ENCODE measurements at places on chromosomes 6 and 20.

- DNase-seq = no peak
These were observed 50.5 kb upstream of the GCM1 start for GRCh38 chr6:53199156-53199555.

GRCh38 chr6:7505189-7505699 is 36.2 kb upstream of the DSP start:
- DNase-seq = peak; percentile 56

DNA sequence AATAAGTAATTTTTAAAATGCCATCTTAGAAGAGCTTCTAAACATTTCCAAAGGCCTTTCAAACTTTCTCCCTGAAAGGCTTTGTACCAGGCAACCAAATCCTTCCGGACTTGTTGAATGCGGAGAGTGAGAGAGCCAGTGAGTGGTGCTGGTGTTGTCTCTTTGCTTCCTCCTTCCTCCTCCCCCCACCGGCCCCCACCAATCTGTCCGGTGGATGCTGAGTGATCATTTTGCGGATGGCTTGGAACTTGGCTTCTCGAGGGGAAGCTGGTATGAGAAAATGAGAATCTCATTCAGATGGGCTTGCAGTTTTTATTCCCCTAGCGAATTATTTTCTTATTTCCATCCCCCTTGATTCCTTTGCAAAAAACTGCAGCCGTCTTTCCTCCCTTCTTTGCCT is 97.3 kb downstream of the ANKRD60 start:
- no peak for DNase-seq

- DNase-seq = no peak
These were observed 26.7 kb downstream of the ZNF337 start for GRCh38 chr20:25669826-25670422.

DNA sequence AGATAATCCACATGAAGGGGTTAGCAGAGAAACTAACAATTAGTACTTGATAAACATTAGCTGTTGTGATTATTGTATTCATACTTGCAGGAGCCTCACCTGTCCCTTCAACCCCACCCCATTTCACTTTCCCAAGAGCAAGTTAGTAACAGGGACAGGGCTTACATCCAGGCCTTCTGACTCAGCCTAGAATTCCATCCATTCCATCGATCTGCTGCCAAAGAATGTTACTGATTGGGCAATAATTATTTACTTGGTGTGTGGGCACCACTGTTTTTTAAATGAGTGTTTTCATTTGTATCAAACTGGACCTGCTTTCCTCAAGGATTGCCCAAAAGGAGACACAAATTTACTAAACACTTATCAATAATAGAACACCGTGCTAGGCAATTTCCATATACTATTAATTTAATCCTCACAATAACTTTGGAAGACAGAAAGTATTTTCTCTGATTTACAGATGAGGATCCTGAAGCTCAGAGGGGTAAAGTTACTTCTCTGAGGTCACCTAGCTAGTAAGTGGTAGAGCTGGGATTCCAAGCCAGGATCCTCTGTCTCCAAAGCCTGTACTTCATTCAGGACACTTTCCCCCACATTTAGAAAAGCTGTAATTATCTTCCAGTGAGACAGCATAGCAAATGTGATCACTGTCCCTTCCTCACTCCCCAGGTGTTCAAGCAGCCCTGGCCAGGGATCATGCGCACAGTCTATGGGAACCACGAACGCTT is 32.8 kb downstream of the GSS start:
- no peak for DNase-seq

DNA sequence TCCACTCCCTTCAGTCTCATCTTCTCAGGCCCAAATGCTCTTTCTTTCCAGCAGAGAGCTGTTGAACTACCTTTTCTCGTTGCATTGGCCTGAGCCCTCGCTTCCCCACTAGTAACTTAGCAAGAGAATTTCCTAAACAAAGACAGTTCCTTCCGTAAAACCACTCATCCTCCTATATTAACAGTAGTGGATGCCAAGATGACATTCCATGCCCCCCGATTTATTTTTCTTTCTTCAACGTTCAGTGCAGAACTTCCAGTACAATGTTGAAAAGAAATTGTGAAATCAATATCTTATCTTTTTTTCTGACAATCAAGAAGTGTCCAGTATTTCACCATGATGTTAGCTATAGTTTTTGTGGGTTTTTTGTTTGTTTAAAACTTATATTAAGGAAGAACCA is 45.8 kb downstream of the SOX4 start:
- no peak for DNase-seq

DNA sequence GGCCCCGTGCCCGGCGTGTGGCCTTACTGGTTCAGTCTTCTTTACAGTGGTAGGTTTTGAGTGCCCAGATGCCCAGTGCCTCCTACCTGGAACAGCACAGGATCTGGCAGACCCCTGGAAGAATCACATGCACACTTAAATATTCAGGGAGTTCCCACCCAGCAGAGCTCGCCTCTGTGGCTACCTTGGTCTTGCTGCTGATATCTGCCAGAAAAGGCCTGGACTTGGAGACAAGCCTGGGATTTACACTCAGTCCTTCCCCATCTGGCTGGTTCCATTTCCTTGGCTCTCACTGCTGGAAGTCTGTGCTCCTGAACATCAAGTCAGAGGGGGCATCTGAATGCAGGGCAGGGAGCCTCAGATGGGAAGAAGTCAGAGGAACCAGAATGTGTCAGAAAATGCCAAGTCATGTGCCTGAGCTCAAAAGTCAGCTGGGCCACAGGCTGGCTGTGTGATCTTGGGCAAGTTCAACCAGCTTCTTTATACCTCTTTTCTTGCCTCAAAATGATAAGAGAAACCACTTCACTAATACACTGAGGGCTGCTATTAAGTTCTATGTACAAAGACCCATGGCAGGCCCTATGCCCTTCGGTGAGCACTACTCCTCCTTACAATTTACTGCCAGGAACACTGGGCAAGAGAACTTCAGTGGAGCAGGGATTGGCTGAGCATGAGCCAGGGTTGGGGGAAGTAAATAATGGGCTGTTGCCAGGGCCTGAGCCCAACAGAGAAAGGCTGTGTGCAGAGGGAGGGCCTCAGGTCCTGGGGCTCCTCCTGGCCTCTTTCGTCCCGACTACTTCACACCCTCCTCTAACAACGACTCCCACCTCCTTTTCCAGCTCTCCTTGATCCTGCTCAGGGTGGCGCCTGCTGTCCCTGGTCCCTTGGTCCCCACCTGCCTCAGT is 158.1 kb upstream of the PROKR2 start:
- DNase-seq = no peak

- no peak for DNase-seq
These were observed 193.8 kb downstream of the DHX35 start for GRCh38 chr20:39155971-39156370.

DNA sequence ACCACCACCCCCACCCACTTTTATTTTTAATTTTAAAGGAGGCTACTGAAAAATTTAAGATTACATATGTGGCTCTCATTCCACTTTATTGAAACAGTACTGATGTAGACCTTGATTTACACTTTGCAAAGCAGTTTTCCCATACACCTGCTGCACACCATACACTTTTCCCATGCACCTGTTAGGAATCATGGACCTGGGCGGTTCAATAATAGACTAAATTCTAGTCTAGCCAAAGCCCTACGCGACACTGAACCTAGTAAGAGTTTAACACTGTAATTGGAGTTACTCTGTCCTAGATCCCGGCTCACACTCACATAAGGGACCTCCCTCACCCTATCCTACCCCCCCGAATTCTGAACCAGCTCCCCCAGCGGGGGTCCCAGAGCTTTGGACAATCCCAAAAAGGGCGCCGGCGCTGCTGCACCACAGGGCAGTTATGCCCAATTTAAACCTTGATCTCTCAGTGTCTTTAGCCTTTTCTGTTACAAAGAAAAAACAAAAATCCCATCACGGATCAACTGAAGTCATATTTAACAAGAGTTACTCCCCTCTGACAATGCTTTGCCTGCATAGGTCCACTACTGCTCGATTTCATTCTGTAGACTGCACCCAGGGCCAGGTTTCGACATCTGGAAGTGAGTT is 2.4 kb upstream of the GCLC start:
- peak; percentile 5 for DNase-seq

GRCh38 chr20:12984863-12985262 is 23.9 kb upstream of the SPTLC3 start:
- DNase-seq = no peak

DNA sequence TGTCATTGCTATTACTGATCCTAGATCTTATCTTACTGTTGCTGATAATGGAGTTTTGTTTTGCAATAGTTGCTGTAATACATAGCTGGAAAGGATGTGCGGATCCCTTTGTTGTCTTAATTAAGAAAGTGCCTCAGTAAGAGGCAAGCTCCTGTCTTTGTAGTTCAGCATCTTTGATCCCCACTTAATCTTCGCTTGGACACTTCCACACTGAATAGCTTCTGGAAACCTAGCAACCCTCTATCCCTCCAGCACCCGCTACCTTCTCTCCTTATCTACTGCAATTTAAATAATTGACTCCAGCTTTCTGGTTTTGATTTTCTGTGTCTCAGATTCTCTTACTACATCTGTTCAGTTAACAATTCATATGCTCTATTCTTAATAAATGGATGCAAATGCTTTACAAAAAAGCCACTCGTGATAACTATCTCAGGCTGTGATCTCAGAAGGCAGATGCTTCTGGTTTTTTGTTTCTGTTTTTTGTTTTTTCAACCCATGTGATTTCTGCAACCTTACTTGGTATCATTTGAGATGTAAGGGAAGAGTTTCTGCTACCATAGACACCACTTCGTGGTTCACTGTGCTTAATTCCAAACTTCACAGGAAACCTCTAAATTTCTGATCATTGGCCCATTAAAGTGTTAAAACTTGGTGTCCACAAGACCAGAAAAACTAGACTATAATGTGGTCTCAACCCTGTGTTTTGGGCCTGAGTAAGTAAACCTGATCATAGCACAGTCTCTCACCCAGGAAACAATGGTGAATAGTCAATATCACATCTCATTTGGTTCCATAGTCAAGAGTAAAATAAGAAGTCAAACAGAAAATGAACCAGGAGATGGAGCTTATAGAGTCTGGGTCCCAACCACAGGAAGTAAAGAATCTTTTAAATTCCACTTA is 352.1 kb upstream of the SOX4 start:
- DNase-seq = no peak

GRCh38 chr20:1912053-1912452 is 16.8 kb downstream of the SIRPA start:
- DNase-seq = no peak

DNA sequence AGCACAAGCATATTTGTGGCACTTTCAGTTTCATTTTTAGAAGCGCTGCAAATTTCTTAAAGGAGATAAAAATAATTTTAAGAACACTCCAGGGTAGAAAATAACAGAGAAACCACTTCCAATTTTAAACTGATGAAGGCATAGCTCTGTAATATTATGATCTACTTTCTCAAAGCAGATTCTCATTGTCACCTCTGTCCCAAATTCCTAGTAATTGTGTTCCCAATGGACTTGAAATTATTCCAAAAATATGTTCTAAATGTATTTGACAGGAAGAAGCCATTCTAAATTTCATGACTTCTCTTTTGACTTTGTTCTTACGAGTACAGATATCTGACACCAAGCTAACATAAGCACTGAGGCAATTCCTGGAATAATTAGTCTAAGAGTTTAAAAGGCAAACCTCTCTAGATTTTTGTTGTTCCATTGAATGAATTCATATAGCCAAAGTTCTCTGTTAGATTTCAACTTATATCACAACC is 140.2 kb upstream of the CARMIL1 start:
- DNase-seq = no peak

GRCh38 chr6:41098366-41098765 is 25.6 kb downstream of the NFYA start:
- DNase-seq = no peak

- DNase-seq = no peak
These were observed 77.9 kb upstream of the ID4 start for GRCh38 chr6:19759117-19759880.

GRCh38 chr6:106422534-106422933 is 62.0 kb downstream of the CRYBG1 start:
- DNase-seq = no peak

DNA sequence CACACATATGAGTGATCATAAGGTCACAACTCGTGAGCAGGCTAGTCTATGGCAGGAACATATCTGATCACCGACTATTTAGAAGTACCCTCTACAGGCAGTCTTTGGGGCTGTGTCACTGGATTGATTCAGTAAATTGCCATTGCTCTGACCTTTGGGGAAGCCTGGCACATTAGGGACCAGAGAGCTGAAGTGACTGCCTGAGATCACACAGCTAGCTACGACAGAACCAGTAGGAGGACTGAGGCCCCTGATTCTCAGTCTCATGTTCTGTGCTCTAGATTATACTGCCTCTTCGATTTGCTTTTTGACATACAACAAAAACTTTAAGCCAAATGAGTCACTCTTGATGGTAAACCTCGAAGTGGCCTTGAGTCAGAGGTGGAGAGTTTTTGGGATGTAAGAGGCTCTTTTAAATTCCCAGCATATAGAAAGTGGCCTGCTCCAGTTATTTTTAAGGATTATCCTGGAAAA is 247.5 kb upstream of the SUPT3H start:
- DNase-seq = no peak

DNA sequence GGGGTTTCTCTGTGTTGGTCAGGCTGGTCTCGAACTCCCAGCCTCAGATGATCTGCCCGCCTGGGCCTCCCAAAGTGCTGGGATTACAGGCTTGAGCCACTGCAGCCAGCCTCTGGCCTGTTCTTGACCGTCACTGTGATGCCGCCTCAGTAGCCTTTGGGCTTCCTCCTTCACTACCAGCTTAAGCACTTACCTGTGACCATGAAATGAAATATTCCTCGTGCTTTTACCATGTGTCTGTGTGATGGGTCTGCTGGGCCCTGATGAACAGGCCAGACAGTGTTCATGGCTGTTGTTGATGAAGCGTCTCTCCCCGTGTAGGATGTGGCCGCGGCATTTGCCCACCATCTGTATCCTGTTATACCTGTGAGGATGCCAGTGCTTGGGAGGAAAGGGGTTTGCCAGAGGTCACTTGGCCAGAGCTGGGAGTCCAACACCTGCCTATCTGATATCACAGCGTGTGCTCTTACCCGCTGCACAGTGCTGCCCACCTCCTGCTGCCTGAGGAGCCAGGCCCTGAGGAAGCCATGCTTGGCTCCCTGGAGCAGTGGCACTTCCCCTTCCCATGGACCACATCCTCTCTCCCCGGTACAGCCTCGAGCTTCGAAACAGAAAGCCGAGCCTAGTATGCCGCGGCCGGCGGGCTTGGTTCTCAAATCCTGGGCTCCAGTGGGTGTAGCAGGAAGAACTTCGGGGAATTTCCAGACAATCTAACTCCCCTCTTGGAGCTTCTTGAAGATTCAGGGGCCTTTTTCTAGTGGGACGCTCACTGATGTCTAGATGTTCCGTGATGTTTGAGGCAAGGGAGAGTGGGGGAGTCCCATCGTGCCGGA is 167.9 kb downstream of the ZDHHC14 start:
- DNase-seq = no peak

Measured in SHP77 (cell line).